ENCODE measurements at places on chromosomes 2 and 18.

- DNase-seq: peak; percentile 22
Observed at GRCh38 chr18:22974001-22974400, 40.9 kb downstream of the RBBP8 start.

DNA sequence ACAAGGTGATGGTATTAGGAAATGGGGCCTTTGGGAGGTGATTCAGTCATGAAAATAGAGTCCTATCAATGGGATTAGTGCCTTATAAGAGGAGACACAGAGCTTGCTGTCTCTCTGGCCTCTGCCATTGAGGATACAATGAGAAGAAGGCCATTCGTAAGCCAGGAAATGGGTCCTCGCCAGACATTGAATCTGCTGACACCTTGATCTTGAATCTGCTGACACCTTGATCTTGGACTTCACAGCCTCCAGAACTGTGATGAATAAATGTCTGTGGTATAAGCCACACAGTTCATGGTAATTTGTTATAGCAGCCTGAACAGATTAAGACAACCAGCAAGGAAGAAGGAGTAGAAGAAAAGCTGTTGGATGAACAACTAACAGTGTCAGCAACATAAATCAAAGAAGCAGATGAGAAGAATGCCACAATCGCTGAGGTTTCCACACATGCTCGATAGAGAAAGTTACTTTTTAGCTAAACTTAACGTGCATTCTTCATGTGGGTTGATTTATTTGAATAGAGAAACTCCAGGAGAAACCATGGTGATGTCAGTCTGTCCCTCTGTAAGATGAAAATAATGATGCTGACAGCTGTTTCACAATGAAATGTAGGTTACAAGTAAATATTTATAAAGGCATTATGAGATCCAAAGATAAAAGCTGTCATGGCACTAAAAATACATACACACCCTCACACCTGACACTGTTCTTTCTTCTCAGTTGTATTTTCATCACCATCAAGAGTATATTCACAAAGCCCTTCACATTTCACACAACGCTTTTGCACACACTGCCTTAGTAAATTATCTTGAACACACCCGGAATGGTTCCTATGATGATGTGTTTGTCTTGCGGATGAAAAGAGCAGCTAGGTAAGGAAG, 153.7 kb upstream of the NCK2 start:
- peak; percentile 46 for DNase-seq

GRCh38 chr18:63284827-63285733, 34.5 kb downstream of the BCL2 start:
- no peak for DNase-seq

- no peak for DNase-seq
Observed at GRCh38 chr2:235937087-235937486, 231.1 kb downstream of the GBX2 start.

DNA sequence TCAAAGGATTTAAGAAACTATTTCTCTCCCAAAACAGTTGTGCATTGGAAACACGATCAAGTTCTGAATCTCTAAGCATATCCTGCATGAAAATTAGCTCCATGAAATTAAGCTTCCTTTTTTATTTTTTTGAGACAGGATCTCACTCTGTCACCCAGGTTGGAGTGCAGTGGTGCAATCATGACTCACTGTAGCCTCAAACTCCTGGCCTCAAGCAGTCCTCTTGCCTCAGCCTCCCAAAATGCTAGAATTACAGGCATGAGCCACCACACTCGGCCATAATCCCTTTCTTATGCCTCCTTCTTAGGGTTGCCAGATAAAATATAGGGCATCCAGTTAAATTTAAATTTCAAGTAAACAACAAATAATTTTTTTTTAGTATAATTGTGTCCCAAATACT, 124.4 kb downstream of the ARL4C start:
- no peak for DNase-seq

DNA sequence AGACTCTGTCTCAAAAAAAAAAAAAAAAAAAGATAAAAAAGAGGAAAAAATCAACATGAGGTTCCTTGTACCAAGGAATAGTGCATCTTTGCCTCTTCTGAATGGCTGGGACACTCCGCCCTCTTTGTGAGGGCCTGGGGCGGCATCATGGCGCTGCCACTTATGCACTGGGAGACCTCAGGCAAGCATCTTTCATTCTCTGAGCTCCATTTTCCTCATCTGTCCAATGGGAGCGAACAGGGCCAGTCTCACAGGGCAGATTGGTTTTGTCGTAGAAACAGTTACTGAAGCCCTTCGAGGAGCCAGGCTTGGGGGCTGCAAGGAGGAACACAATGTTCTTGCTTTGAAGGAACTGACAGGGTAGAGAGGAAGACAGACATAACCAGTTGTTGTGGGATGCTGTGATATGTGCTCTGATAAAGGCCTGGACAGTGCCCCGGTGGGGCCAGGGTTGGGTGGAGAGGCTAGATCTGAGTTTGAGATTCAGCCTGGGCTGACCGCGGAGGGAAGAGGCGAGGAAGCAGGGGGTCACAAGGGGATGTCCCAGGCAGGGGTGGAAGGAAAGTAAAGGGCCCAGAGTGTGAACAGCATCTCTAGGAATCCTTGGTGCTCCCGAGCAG, 14.1 kb downstream of the ZFP36L2 start:
- no peak for DNase-seq

Data from kidney tubule cell (primary cell).